Stimulated activated CD8-positive, alpha-beta memory T cell treated with anti-CD3 and anti-CD28 coated beads, Interleukin-2, amount 100 ng/mL, for 1 hour (primary cell): ENCODE measurements at places on chromosomes 5 and 9.

DNA sequence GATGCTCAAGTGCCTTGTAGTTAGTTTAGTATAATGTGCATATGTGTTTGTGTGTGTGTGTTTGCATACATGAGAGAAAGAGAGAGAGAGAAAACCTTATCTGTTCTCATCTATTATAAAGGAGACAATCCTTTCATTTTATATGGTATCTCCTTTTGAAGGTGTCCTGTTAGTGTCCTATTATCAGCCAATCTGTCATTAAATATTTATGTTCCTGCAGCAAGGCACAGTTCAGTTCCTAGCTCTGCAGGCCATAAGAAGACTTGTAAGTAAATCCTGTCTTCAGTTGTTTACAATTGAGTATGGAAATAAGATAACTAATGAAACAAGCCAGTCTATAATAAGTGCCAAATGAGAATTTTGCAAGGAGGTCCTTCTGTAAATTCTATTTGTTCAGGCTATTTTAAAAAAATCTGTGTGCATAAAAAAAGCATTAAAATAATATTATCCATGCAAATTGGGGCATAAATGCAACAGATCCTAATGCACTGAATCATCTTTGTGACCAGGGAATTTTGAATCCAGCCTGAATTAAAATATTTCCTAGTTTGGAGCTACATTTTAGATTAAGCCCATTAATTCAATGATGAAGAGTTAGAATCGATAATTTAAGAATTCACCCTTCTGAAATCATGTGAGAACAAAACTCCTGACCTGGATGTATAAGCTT is 18.1 kb downstream of the MAP1B start:
- DNase-seq, result no peak

DNA sequence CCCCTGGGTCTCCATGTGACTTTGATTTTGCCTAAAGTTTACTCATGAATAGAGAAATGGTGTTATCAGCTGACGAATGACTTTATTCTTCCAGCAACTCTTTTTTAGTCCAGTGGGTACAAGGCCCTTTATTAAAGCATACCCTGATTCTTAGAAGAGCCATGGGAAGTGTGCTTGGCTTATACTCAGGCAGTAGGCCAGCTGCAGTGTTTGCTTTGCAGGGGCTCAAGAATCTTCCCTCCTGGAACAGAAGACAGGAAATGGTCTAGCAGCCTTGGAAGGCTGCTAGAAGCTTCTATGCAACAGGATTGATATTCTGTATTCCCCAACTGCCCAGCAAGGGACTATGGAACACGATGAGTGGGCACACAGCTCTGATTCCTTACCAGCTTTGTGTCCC is 73.4 kb upstream of the PLPP6 start:
- no peak for DNase-seq

DNA sequence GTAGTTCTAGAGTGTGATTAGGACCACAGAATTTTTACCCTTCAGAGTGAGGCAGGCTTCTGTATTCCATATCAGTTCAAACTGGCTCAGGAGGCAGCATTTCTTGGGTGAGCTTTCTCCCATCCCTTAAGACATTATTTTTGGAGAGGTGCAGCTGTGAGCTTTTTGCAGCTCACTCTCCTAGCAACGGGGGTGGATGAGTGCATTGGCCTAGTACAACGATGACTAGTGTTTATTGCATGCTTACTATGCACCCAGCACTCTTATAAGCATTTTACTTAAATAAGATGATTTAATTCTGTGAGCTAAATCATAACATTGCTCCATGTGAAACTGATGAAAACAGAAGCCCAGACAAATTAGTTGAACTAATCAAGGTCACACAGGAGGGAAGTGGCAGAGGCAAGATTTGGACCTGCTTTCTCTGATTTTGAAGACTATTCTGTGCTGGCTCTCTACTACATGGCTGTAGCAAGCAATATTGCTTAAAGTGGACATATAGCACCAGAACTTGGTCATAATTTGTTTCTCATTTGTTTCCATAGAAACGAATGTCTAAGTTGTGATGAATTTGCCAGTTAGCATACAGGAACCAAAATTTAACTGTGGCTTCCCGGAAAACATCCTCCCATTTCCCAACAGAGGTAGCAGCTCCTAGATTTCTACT is 372.1 kb upstream of the RIOK2 start:
- DNase-seq, result no peak

GRCh38 chr9:112971415-112971814 is 40.6 kb downstream of the ZNF883 start:
- DNase-seq, result no peak

DNA sequence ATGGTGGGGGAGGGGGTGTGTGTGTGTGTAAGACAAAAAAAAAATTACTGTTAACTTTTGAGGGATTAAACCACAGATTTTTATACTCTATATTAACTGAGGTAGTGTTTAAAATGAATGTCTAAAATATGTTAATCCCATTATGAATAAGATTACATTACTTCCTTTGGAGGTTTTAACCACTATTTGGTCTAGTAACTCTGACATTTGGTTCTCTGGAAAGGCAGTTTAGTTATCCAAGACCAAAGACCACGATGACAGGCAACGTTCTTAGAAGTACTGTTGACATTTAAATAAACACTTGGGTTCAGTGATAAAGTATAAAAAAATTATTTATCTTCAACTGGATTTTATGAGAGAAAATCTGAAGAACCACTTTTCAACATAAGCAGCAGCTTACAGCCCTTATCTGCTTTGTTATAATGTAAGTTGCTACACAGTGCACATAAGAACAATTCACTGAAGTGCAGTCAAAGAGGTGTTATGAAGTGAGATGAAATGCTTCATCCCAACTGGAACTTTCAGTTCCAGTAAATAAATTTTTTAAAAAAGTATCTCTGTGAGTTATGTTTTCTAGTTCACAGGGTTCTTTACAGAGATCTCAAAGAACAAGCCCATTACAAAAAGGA is 94.5 kb downstream of the OSMR start:
- no peak for DNase-seq

- DNase-seq, result no peak
These were observed 102.7 kb upstream of the CD180 start for GRCh38 chr5:67299231-67299735.

DNA sequence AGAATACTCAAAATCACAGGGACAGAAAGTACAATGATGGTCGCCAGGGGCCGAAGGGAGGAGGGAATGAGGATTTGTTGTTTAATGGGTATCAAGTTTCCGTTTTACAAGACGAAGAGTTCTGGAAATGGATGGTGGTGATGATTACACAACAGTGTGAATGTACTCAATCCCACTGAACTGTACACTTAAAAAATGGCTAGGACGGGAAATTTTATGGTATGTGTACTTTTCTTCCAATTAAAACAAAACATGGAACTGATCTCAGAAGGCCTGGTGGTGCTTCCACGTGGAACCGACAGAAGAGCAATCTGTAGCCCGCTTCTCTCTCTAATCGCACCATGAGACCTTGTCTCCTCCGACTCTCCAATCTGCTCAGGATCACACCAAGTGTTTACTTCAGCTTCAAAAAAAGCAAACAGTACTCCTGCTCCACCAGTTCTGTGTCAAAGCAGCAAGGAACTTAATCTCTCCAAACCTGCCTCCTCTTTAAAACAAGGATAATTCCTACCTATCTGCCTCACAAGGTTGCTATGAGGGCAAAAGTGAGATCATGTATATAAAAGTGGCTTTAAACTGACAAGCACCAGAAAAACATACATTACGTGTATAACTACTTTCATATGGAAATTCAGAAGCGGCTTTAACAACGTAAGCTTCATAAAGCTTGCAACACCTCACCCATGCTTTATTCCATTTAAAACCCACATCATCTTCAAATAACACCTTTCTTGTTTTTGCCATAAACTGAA is 2.1 kb downstream of the ECPAS start:
- no peak for DNase-seq

- DNase-seq, result no peak
These were observed 112.5 kb downstream of the PPP2R2B start for GRCh38 chr5:146766013-146766412.

DNA sequence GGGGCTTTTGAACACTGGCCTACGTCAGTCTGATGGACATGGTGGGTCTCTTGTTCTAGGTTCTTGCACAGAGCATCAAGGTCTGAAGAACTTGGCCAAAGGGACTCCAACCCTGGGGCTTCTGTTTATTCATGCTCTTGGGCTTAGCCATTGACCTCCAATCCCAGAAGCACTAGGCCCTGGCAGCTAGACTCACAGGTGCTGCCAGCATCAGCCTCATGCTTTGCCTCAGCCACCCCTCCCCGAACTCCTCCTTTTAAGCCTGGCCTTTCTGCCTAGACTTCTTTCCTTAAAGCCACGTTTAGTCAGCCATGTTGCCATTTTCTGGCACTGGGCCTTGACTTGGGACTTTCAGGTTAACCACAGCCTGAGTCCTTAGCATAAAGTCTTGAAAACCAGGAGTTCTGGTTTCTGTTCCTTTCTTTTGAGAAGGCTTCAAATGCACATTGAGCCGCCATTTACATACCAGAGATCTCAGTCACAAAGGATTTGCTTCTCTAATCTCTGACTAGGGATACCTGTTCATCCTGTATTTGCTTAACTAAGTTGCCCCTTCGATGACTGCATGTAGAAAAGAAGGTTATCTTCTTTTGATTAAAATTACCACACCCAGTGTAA is 54.7 kb downstream of the ANGPTL2 start:
- DNase-seq, result no peak

DNA sequence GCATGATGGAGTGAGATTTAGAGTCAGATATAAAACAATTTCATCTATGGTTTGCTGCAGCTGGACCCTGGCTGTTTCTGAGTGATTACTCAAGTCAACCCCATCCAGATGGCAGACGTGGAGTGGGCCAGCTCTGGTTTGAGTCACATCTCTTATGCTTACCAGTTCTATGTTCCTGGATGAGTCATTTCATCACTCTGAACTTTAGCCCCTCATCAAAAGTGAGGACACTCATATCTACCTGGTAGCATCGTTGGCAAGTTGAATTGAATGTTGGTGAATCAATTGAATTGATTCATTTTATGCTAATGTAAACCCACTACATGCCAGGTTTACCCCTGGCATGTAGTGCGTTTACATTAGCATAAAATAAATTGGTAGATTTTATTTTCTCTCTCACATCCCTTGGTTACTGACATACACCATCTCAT is 176.4 kb downstream of the FGF18 start:
- DNase-seq, result no peak

DNA sequence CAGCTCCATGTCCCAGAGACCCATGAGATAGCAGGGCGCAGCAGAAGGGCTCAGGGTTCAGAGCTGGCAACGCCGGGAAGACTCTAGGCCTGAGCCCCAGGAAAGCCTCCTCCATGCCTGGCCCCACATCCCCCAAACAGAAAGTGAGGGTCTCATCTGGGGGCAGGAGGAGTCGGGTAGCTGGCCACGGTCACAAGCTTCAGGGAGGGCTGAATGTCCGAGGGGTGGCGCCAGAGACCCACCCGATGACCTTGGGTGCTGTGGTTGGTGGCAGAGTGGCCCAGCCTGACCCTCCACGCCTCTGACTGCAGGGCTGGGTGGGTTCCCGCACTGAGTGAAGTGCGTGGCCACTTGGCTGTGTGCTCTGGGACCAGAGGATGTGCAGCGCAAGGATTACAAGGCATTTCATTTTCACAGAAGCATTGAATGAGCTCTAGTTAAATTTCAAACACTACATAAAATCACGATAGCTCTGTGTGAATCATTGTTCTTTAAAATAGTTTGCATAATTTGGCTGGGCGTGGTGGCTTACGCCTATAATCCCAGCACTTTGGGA is 3.0 kb downstream of the C8G start:
- no peak for DNase-seq

DNA sequence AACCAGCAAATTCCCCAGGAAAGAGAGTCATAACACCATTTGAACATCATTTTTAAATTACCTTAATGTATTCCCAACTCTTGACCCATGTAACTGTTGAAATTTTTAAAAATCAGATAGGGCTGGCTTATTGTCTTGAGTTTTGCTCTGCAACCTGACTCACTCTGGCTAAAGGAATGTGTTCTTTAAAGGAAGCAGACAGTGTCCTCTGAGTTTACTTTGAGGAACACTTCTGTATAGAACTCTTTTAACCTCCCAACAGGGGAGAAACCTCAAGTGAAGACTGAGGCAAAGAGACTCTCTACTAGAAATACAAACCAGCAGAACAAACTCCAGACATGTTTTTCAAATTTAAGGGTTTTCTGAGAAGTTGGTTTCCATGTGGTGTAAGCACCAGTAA is 248.9 kb downstream of the CWC27 start:
- DNase-seq, result no peak

DNA sequence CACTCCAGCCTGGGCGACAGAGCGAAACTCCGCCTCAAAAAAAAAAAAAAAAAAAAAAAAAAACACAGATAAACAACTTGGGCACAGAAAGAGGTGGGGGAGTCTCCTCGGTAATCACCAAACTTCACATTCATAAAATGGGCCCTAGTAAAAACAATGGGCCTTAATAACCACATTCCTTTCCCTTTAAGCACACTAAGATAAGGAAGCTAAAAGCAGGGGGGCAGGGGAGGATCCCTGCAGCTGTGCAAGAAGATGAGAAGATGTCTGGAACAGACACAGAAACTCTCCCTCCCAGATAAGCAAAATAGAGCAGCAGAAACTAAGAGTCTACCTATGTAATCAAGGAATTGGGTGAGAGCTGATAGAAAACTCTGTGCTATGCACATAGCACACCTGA is 111.2 kb upstream of the FAM174A start:
- no peak for DNase-seq

DNA sequence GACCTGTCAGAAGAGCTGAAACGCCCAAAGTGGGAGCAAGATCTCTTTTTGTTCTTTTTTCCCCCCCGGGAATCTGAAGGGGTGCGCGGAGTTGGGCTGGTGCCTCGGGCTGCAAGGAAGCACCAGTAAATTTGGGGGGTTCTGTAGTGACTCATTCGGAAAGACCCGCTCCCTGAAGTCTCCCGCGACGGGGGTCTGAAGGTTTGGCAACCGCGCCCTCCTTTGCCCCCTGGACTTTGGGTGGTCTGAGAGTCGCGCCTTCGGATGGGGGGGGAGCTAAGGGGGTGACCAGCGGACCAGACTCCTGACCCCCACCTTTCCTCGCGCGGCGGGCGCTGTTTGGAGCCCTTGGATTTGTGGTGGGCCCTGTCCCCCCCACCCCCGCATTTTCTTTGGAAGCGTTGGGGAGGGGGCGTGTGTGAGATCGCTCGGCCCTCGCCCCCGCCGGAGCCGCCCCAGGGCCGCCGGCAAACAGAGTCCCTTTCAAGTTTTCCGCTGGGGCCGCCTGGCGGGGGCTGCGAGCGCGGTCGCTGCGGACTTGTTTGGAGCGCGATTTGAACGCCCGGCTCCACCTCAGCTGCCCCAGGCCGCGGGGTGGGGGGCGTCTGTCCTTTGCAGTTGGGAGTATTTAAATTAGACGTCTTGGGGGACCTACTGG is 2.0 kb downstream of the CXXC5 start:
- no peak for DNase-seq

- DNase-seq, result no peak
These were observed 58.0 kb downstream of the DOCK2 start for GRCh38 chr5:169695025-169695625.

- DNase-seq, result no peak
These were observed 278.7 kb upstream of the TYRP1 start for GRCh38 chr9:12414514-12414913.

DNA sequence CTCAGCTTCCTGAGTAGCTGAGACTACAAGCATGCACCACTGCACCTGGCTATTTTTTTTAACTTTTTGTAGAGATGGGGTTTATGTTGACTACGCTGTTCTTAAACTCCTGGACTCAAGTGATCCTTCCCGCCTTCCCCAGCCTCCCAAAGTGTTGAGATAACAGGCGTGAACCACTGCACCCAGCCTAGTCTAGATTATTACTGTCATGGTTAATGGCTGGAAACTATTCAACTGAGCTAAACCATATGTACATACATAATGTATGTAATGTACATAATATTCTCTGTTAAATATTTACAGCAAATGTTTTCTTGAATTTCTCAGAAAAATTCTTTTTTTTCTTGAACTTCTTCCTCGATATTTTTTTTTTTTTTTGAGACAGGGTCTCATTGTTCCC is 21.3 kb downstream of the PPP2CA start:
- no peak for DNase-seq
